ENCODE measurements at places on chromosomes 4 and X.

DNA sequence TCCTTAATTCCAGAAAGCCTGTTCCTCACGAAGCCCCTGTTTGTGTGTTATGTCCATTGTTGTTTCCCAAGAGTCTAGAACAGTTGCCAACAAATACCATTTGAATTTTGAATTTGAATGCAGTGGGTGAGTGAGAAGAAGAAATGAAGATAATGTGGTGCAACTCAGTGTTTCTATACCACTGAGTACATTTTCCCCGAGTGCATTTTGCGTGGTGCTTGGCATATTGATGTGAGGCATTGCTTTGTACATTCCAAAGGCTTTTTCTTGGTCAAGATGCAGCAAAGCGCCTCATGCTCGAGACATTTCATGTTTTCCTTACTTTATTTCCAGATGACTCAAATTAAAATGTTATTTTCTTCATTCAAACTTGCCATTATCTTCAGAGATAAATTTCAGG is 253.1 kb upstream of the RPS6KA3 start:
- DNase-seq: no peak

- no peak for DNase-seq
Measured at GRCh38 chr4:89023140-89023539, 33.8 kb downstream of the FAM13A start.

- no peak for DNase-seq
Measured at GRCh38 chr4:118268780-118269179, 84.0 kb downstream of the PRSS12 start.

DNA sequence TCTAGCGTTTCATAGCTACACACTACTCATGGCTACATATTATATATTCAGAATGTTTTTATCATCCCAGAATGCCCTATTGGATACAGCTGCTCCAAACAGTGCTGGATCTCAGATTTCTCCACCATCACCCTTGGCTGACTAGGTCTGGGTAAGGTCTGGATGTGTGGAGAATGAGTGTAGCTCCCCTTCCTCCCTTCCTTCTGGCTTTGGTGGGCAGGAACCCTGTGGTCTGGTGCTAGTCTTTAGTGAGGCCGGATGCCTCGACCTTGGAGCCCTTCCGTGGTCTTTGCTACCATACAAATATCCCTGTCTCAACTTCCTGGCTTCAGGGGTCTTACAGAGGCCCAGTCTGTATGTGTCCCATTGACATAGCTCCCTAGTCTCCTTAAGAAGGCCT is 52.1 kb upstream of the KDR start:
- DNase-seq: no peak

GRCh38 chr4:24886596-24886995 is 26.2 kb downstream of the CCDC149 start:
- no peak for DNase-seq

DNA sequence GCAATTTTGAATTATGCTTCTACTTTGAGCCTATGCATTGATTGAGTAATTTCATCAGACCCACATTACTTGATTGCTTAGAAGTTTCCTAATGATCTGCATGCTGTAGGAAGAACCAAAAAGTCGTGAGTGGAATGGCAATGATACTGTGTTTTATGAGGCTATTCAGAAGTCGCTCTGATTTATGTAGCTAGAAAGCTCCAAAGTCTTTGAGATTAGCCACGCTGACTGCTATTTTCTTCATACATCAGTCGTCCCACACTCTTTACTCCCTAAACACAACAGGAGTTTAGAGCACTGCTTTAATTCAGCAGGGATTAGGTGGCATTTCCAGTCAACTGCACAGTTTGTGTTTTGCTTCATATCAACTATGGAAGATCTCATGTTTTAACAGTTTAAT is 4.1 kb downstream of the GRID2 start:
- no peak for DNase-seq

DNA sequence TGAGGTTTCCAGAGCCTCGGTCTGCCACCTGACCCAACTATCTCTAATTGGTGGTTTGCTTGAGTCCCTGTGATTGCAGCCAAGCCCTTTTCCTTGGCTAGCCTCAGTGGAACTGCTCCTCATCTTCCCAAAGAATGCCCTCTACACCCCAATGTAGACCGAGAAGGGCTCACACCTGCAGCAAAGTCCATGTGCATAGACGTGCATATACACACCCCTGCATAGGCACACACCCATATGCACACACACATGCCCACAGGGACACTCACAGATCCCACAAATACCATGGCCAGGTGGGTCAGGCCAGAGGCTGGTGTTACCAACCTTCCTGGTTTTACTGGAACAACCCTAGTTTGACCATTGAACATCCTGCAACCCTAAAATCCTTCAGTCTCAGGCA is 332 bp downstream of the AWAT2 start:
- no peak for DNase-seq

DNA sequence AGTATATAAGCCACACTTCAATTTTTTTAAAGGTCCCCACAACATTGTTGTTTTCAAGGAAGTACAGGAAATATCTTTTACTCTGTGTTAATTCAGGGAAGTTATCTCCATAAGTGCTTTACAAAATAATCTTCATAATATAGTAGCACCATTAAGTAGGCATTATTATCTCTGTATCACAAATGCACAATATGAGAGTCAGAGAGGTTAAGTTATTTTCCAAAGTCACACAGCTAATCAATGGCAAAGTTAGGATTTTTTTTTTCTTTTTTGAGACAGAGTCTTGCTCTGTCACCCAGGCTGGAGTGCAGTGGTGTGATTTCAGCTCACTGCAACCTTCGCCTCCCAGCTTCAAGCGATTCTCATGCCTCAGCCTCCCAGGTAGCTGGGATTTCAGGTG is 35.1 kb upstream of the PI4K2B start:
- DNase-seq: no peak

DNA sequence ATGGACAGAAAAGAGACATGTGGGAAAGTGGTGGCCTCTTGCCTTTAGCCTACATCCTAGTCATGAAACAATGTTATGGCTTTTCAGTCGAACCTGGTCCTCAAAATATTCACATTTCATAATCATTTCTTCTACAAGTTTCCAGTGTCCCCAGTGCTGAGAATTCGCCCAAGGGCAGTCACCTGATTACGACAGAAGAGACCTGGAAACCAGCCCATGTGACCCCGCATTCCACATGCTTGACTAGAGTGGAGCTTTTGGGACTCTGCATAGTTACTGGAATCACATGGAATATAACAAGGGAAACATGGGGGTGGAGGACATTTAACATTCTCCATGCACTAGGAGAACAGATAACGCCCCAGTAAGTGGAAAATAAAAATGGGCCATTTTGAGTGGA is 100.1 kb downstream of the PPARGC1A start:
- no peak for DNase-seq

DNA sequence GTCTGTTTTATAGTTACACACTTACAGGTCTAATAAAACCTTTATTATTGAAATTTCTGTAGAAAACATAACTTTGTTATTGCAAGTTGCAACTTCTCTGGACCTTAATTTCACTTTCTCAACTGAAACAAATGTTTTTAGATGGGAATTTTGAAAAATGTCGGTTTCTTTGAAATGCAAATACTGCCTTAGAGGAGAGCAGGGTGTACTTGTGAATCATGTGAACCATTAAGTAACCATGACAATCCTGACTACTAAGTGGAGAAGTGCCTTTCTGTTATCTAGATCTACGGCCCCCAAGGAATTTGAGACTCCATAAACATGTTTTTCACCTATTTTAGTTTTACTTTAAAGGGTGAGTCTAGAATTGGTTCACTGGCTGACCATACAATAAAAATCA is 8.5 kb upstream of the ARMCX2 start:
- no peak for DNase-seq

- DNase-seq: no peak
Measured at GRCh38 chrX:10507181-10507580, 113.2 kb downstream of the MID1 start.

DNA sequence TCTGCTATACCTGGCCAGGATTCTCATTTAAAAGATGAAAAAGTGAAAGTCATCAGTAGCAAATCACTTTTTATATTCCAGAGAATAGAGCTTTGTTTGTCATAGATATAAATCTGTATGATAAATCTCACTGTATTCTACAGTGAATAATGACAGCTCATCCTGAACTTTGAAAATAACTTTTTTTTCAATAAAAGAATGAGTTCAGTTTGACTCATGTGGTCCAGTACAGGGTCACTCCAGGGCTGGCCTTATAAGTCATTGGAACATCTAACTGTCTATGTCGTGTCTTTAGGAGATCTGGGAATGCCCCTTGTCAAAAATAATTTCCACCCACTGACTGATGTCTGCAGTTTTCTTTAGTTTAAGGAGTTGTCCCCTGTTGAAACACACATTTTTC is 18.5 kb upstream of the CXCL8 start:
- no peak for DNase-seq

GRCh38 chr4:21476757-21477156 is 471.8 kb downstream of the KCNIP4 start:
- DNase-seq: no peak

GRCh38 chr4:156773648-156774357 is 197.8 kb downstream of the PDGFC start:
- no peak for DNase-seq

GRCh38 chrX:134364711-134365110 is 95.3 kb upstream of the HPRT1 start:
- DNase-seq: no peak

DNA sequence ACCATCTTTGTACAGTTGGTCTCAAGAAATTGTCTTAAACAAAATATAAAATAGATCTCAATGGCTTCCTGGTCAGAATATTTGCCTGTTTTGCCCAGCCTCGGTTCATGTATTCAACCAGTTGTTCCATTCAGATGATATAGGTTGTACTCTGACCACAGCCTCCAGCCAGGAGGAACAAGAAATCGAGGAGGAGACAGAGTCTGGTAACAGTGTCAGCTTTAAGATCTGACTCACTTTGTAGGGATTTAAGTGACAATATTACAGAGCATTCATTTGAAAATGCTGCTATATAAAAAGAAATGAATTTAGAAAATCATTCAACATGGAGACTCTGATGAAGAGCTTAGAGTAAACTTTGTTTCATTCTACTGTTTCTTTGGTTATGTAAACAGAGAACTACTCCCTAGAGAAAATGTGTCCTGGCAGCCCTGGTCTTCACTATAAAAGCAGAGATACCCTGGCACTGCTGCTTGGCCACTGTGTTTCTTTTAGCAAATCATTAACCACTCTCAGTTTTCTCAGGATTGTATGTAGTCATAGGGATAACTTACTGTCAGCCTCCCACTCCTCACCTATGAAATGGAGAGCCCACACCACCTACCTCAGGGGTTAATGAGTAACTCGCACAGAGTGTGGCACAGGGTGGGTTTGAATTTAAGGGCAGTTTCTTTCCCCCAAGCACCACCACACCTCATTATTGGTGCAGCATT is 53.5 kb downstream of the PAGE2 start:
- no peak for DNase-seq

DNA sequence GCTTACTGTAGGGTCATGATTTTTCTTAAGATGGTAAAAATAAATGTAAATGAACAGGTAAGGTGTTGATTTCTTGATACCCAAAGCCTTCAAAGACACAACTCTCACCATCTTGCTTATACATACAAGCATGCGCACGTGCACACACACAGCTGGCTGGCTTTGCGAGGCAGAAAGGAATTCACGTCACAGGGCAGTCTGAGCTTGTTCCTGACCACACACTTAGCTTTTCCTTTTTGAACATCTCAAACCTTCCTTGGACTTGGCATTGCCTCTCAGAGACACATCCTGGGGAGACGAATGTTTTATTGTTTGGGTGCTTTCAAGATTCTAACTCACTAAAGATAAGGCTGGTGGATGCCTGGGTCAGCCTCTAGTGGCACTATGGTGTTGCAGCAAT is 175.0 kb downstream of the NHS start:
- DNase-seq: no peak

GRCh38 chr4:137609718-137610430 is 77.6 kb upstream of the PCDH18 start:
- no peak for DNase-seq

GRCh38 chr4:163878336-163879121 is 384.0 kb downstream of the TMA16 start:
- DNase-seq: no peak

Measured in NCI-H1436 (cell line).